Nucleus accumbens (tissue), 56 donors: ENCODE measurements at places on chromosomes 12 and 14.

- DNase-seq, result peak; percentile 64
Observed at GRCh38 chr12:6532927-6533652, 1.2 kb upstream of the GAPDH start.

GRCh38 chr12:56350662-56351061 lies 9.2 kb downstream of the STAT2 start:
- no peak for DNase-seq

- no peak for DNase-seq
Observed at GRCh38 chr12:3061059-3061458, 16.1 kb upstream of the TSPAN9 start.

- no peak for DNase-seq
Observed at GRCh38 chr14:57797160-57797559, 68.7 kb downstream of the SLC35F4 start.

DNA sequence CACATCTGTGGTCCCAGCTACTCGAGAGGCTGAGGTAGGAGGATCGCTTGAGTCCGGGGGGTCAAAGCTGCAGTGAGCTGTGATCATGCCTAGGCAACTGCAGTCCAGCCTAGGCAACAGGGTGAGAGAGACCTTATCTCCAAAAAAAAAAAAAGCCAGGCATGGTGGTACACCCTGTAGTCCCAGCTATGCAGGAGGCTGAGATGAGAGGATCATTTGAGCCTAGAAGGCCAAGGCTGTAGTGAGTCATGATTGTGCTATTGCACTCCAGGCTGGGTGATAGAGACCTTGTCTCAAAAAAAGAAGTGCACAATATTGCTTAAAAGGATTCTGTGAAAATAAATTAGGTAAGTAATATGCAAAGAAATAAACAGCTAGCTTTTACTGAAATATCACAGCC lies 17.0 kb downstream of the NAA25 start:
- DNase-seq, result no peak

DNA sequence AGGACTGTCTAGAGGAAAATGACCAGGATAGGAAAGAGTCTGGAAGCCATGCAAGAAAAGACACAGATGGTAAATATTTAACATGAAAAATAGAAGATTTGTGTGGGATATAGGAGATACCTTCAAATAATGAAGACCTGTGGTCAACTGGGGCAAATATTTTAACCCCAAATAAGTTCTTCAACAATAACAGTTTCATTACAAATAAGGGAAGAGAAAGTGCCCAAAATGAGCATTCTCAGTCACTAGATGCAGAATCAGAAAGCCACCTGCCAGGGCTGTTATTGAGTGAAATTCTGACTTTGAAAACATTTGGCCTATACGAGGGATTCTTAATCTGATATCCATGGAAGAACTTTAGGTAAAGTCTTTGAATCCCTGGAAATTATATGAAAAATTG lies 231.2 kb upstream of the PLEKHG7 start:
- no peak for DNase-seq

DNA sequence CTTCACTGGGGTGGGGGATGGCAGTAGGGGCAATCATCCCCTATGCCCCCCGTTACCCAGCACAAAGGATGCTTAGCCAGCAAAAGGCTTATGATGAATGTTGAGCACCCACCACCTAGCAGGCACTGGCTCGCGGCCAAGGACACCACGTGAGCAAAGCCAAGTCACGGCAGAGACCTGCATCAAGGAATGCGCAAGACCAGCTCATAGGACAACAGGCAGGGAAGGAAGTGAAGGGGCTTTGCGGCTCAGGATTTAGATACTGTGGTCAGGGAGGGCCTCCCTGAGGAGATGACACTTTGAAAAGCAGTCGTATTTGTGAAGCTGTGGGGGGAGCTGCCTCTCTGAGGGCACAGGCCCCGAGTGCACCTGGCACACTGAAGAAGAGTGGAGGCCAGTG lies 32.8 kb downstream of the SH2B3 start:
- DNase-seq, result no peak

DNA sequence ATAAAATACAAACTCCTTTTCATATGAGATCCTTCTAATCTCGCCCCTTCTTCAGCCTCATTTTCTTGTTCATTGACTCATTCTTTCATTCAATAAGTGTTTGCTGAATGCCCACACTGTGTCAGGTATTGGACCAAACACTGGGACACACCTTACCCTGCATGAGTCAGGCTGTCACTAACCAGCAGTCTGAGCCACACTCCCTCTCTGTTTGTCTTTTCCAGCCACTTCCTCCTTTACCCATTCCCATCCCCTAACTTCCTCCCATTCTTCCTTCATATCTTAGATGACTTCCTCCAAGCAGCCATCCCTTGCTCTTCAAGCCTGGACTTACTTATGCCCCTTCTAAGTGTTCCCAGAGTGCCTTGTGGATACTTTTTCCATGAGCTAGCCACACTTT lies 27.0 kb upstream of the HIF1A start:
- DNase-seq, result no peak

- no peak for DNase-seq
Observed at GRCh38 chr12:120625557-120626419, 14.6 kb upstream of the CABP1 start.

DNA sequence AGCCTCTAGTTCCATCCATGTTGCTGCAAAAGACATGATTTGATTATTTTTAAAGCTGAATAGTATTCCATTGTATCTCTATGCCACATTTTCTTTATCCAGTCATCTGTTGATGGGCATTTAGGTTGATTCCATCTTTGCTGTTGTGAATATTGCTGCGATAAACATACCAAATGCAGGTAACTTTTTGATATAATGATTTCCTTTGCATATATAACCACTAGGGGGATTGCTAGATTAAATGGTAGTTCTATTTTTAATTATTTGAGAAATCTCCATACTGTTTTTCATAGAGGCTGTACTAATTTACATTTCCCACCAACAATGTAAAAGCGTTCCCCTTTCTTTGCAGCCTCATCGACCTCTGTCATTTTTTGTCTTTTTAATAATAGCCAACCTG lies 342.5 kb downstream of the MDGA2 start:
- DNase-seq, result no peak

GRCh38 chr14:72010474-72010873 lies 78.2 kb downstream of the RGS6 start:
- DNase-seq, result no peak
